Testis (tissue), 5 donors: ENCODE measurements at places on chromosomes 7 and 10.

GRCh38 chr7:11193131-11193867 is 219.6 kb downstream of the PHF14 start:
- DNase-seq, result no peak

- DNase-seq, result no peak
Measured at GRCh38 chr7:14606101-14606500, 296.4 kb downstream of the DGKB start.

DNA sequence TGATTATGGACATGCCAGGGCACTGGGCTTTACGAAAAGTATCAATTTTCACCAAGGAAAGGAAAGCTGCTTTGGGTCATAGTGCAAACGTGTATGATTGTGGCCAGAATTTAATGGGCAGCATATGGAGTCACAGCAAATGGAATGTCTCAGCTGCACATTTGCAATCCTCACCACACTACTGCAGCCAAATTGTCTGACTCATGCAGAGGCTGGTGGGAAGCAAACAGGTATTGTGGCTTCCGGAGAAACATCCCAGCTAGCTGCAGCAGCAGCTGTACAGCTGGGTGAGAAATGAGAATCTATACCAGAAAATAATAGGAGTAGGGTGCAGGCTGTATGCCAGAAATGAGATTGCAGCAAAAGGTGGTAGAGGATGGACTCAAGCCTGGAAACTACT is 374.7 kb upstream of the VWC2 start:
- DNase-seq, result no peak

GRCh38 chr10:94546049-94546900 is 687 bp downstream of the HELLS start:
- peak; percentile 33 for DNase-seq

- DNase-seq, result peak; percentile 76
Measured at GRCh38 chr7:100510437-100511239, 26.9 kb downstream of the NYAP1 start.

DNA sequence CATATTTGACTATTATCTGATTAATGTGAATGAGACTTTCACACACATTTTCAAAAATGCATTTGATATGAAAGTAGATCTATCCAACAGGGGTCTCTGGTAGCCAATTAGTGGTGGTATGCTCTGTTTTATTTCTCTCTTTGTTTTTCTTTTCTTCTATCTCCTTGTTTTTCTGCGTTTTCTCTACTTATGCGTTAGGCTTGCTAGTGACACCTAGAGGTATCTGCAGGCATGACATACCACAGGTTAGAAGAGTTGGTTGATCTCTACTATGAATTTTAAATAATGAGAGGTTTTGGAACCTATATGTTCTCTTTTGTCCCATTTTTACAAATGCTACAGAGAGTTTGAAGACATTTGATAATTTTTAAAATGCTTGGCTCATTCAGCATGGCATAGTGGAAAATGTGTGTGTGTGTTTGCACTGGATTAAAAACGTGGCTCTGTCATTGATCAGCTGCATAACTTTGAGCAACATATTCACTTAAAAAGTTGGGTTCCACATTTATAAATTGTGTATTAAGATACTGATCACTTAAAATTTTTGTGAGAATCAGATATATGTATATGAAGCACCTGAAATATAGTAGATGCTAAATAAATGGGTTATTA is 28.1 kb upstream of the PLXDC2 start:
- DNase-seq, result peak; percentile 76

- DNase-seq, result no peak
Measured at GRCh38 chr10:101644002-101644401, 51.0 kb downstream of the FBXW4 start.

GRCh38 chr7:128947854-128948253 is 10.1 kb downstream of the IRF5 start:
- DNase-seq, result no peak

- no peak for DNase-seq
Measured at GRCh38 chr7:128904381-128905197, 5.9 kb downstream of the KCP start.
